ENCODE measurements at places on chromosomes 3 and 15.

- DNase-seq = no peak
These were observed 7.8 kb downstream of the FAM240A start for GRCh38 chr3:46619845-46620778.

GRCh38 chr3:18758047-18758704 lies 333.0 kb upstream of the SATB1 start:
- peak; percentile 26 for DNase-seq

- no peak for DNase-seq
These were observed 18.3 kb downstream of the ANKRD63 start for GRCh38 chr15:40264321-40265153.

DNA sequence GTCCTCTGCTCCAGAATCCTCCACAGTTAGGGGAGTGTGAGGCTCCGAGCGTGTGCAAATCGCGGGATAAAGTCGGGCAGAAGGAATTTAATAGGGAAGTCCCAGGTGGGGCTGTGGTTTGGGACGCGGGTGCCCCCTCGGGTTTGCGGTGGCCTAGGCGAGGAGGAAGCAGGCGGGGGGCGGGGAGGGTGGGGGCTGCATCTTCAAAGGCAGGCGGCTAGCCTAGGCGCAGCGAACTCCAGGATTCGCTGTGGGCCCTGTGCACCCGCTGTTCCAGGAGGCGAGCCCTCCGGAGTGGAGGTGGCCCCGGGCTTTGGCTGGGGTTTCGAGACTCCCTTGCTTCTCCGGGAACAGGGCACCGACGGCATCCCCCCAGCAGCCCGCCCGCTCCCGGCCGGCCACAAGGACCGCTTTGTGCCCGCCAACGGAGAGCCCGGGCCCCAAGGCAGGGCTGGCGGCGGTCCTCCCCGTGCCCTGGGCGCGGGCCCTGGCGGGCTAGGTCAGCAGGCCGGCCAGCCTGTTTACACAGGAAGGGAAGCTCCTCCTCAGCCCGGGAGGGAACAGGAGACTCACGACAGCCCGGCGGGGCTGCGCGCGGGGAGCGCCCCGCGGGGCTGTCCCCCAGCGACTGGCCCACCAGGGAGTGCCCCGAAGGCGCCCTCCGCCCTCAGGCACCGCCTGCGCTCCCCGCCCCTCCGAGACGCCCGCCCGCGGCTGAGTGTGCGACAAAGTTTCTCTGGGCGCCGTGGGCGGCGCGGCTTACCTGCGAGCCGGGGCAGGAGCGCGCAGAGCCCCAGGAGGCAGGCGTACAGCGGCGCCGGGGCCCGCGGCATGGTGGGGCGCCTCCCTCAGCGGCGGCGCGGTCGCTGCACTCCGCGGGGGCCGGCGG lies 753 bp downstream of the ITGB5 start:
- peak; percentile 51 for DNase-seq

DNA sequence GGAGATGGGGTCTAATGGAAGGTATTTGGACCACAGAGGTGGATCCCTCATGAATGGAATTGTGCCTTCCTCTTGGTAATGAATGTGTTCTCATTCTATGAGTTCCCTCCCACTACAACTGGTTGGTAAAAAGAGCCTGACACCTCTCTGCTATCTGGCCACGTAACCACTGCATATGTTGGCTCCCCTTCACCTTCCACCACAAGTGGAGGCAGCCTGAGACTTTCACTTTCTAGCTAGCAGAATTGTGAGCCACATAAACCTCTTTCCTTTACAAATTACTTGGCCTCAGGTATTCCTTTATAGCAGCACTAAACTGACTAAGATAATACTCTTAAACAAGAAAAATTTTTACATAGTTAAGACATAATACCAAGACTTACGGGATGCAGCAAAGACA lies 155.3 kb downstream of the NR1I2 start:
- DNase-seq = no peak

- DNase-seq = no peak
These were observed 57.0 kb upstream of the NR2F2 start for GRCh38 chr15:96273317-96274086.

- DNase-seq = no peak
These were observed 404.3 kb downstream of the AGBL1 start for GRCh38 chr15:86483936-86484335.

DNA sequence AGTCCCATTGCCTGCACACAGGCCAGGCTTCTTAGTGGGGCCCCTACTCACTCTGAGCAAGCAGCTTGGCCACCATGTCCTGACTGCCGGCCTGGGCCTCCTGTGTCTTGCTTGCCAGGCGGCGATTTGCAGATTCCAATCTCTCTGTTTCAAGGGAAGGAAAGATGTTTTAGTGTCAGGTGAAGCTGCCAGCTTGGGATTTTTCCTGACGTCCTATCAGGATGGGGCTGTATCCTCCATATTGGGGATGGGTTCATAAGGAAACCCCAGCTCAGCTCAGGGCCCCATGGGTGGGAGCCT lies 8.5 kb downstream of the AMOTL2 start:
- DNase-seq = no peak

- DNase-seq = no peak
These were observed 26.1 kb downstream of the RASGRP1 start for GRCh38 chr15:38538328-38539007.

DNA sequence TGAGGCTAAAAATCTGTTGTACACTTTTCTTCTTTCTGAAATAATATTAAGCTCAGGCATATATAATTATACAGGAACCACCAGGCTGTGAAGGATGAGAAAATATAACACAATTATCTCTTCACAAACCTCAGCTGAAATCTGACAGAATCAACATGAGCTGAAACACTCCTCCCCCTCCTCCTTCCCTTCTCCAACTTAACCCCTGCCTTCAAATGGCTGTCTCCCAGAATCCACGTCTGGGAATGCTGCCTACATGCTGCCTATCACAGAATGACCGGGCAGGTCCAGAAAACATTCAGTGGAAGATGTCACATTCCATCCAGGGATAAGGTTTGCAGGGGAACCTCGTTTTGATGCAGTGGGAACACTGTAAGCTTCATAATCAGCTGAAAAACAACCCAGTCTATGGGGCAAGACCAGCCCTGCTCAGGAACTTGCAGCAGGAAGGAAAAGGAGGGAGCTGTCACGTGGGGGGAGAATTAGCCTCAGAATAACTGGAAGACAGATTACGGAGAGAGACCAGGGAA lies 44.0 kb upstream of the SEMA6D start:
- no peak for DNase-seq

DNA sequence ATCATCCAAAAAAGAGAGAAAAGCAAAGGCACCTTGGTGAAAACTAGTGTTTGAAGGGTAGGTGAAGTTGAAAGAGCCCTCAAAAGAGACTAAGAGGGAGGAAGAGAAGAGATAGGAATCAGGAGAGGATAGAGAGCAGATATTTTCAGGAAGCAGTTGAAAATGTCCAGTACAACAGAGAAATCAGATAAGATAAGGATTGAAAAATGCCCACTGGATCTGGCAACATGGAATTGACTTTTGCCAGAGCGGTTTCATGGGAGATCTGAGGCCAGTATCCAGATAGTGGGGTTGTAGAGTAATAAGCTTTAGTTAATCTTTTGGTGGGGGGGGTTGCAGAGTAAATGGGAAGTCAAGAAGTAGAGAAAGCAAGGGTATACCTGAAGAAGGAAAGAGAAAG lies 337.4 kb downstream of the IL5RA start:
- no peak for DNase-seq

- DNase-seq = no peak
These were observed 59.4 kb upstream of the ATP2C1 start for GRCh38 chr3:130834476-130834875.

GRCh38 chr3:173939331-173939730 lies 541.8 kb downstream of the NLGN1 start:
- no peak for DNase-seq

- no peak for DNase-seq
These were observed 29.5 kb downstream of the WNT7A start for GRCh38 chr3:13850161-13850945.

- DNase-seq = no peak
These were observed 80.7 kb upstream of the PCSK6 start for GRCh38 chr15:101570241-101570640.

- no peak for DNase-seq
These were observed 91.0 kb upstream of the KBTBD8 start for GRCh38 chr3:66907136-66907535.

GRCh38 chr15:88482263-88482662 lies 14.8 kb downstream of the MRPS11 start:
- no peak for DNase-seq

- no peak for DNase-seq
These were observed 32.9 kb downstream of the SEMA6D start for GRCh38 chr15:47750030-47750739.

- DNase-seq = no peak
These were observed 513.1 kb upstream of the CBLB start for GRCh38 chr3:106381939-106382335.

DNA sequence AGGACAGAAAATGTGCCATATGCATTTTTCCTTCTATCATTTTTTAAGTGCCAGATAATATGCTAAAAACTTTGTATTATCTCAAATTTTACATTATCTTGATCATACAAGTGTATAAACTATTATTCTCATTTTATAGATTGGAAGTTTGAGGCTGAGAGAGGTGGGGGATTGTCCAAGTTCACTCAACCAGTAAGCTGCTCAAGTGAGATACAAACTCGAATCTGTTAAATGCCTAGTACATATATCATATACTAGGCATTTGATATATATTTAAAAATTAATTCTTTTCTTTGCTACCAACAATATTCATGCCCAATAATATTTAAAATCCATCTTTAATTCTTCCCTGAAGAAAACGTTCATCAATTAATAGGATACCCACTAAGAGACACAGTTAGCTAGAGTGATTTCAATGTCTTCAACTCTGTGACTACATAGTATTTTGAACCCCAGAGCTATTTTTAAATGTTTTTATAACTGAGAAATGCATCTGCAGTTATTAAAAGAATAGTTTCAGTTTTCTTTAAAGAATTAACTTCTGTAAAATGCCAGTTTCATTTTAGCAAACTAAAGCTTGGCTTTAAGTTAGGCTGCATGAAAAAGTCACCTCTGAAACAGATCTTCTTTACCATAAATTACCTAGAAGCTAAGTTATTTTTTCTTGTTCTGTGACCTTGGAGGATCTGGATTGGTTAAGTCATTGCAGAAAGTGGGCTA lies 40.4 kb downstream of the IQCB1 start:
- no peak for DNase-seq

All from midbrain (tissue), 1 donor.